ENCODE measurements at places on chromosomes 2 and 18.

- no peak for DNase-seq
Observed at GRCh38 chr2:234714711-234715110, 217.8 kb upstream of the ARL4C start.

DNA sequence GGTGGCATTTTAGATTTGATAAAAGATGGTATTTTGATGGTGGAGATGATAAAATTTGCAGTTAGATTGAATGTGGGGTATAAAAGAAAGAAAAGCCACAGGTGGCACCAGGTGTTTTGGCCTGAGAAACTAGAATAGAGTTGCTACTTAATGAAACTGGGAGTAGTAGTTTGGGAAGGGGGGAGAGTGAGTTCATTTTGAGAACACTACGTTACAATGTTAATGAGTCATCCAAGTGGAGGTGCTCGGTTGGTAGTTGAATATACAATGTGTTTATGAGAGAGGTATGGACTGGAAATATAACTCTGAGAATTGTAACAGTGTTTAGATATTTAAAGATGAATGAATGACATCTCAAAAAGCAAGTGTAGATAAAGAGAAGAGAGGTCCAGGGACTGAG lies 26.4 kb downstream of the EPG5 start:
- DNase-seq = no peak

GRCh38 chr2:113209011-113209645 lies 35.4 kb downstream of the PSD4 start:
- DNase-seq = no peak

DNA sequence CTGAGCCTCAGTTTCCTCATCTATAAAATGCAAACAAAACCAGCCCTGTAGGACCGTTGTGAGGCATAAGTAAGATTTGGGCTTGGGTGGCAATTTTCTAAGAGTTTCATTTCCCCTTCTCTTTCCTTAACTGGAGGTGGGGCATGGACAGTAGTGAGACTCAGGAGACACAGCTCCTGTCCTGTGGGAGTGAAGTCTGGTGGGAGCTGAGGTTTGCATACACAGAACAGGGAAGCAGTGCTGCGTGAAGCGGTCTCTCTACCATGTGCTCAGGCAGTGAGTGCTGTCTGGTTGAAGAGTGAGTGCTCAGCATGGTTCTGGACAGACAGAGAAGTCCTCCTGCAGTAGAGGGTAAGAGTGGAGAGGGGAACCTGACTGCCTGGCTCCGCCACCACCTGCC lies 62.3 kb upstream of the MCFD2 start:
- DNase-seq = no peak

DNA sequence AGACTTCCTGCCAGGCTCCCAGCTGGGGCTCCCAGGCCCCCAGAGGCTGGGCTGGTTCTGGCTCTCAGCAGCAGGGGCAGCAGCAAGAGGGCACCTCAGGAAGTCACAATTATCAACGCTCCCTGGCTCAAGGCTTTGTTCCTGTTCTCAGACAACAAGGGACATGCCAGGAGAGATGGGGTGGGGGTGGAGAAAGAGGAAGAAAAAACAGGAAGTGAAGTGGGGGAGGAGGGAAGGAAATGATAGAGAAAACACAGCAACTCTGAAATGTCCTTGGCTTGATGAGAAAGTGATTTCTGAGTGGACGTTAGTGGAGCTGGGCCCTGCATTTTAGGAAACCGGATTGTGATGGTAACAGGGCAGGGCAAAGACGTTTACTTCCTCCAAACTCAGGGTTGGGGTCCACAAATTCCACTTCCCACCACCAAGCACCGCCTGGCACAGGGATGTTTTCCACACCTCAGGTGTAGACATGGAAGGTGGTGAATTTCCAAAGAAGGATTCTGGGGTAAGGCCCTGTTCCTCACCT lies 40.4 kb downstream of the CYRIA start:
- peak; percentile 67 for DNase-seq

DNA sequence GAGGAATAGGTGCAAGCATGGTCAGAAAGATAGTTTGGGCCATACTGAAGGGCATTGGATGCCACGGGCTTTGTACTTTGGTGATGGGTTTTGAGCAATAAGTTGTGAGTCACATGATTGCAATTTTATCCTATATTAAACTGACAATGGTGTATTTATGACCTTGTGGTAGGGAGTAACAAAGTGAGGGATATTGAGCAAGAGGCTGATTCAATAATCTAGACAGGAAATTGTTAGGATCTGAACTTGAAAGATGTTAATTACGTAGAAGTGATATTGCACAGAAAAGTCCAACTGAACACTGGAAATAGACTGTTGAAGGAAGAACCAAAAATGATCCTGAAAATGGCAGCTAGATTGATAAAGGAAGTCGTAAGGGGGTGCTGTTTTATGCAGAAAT lies 46.6 kb upstream of the TCF4 start:
- peak; percentile 3 for DNase-seq

GRCh38 chr2:33214436-33214835 lies 262.0 kb upstream of the RASGRP3 start:
- peak; percentile 97 for DNase-seq

GRCh38 chr2:45822272-45822630 lies 170.8 kb downstream of the PRKCE start:
- no peak for DNase-seq

- peak; percentile 16 for DNase-seq
Observed at GRCh38 chr2:187826023-187826422, 271.8 kb upstream of the TFPI start.

- DNase-seq = no peak
Observed at GRCh38 chr2:110215091-110215490, 2.7 kb upstream of the MTLN start.

- DNase-seq = no peak
Observed at GRCh38 chr2:235970204-235971040, 197.8 kb downstream of the GBX2 start.

GRCh38 chr2:106965611-106966010 lies 79.6 kb upstream of the ST6GAL2 start:
- no peak for DNase-seq

DNA sequence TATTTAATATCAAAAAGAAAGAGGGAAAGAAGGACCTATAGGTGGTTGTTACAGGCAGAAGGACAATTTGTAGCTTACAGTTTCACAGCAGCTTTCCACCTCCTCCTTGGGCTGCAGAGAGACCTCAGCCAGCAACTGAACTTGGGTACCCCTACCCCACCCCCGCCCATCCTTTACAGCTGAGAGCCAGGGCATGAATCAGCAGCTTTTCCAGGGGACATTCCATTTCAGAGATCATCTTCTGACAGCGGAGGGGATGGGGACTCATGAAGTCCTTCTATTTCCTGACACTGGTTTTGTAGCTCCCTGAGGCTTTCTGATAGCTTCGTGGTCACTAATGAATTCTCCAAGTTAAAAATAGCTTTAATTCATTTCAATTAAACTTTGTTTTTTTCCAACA lies 96.4 kb downstream of the ITGB1BP1 start:
- DNase-seq = peak; percentile 42

DNA sequence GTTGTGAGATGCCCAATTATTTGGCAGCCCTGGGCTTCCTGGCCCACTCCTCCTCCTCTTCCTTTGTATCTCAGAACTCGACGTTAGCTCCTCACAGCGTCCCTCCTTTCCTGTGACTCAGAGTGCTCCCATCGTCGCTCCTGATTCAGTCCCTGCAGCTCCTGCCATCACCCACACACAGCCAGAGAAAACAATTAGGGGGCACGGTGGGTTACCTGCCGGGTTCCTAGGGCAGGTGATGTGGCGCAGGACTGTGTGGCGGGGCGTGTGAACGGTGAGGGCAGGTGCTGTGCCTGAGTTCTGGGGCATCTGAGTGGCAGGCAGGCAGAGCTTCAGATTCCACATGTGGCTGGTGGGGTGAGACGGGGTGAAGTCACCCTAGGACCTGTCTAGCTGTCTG lies 42.6 kb downstream of the GLI2 start:
- DNase-seq = no peak

DNA sequence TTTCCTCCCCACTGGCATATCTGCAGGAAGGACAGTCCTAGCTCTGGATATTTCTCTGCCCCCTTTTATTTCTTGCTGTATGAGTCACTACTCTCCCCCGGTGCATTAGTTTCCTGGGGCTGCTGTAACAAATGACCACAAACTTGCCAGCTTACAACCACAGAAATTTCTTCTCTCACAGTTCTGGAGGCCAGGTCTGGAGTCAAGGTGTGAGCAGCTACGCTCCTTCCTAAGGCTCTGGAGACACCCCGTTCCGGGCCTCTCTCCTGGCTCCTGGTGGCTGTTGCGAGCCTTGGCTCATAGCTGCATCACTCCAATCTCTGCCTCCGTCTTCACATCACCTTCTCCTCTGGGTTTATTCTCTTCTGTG lies 34.1 kb downstream of the PTPRM start:
- peak; percentile 27 for DNase-seq

- DNase-seq = no peak
Observed at GRCh38 chr2:135212757-135213156, 160.7 kb downstream of the RAB3GAP1 start.

DNA sequence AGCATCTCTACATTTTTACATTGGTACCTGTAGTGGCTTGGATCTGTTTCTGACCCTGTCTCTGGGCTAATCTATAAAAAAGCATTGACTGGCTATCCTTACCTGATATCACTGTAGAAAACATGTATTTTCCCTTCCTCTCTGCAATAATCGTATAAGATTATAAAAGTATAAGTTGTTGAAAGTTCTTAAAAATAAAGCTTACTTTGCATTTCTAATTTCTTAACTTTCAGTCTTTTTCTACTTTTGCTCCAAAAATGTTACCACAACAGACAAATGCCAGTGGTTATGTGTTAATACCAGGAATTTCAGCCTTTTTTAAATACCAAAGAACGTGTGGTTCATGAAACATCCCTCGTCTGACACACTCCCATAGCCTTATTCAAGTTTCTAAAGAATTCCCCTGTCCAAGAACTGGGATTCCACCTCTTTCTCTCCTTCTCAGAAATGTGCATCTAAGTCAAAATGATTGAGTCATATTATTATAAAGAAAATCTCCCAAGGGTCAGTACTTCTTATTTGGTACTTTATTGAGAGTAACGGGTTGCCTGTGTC lies 28.5 kb upstream of the ACKR3 start:
- DNase-seq = no peak

- no peak for DNase-seq
Observed at GRCh38 chr2:74528600-74529356, 728 bp downstream of the AUP1 start.

DNA sequence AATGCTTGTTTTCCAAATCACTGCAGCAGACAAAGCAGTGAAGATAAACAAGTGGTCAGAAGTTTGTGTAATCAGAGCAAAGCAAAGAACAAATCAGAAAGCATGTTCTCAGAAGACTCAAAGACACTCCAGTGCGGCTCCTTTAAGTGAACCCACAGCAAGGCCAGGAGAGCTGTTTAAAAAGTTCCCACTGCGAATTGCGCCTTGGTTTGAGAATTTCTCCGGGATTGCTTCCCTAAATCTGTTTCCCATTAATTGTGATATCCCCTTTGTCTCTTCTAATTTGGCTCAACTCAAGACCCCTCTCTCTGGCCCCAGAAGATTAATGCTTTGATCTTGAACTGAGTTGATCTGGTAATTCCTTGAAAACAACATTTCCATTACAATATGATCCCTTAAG lies 122.4 kb upstream of the BCL2L11 start:
- DNase-seq = no peak

- peak; percentile 77 for DNase-seq
Observed at GRCh38 chr2:73239776-73240175, 5.7 kb downstream of the CCT7 start.

DNA sequence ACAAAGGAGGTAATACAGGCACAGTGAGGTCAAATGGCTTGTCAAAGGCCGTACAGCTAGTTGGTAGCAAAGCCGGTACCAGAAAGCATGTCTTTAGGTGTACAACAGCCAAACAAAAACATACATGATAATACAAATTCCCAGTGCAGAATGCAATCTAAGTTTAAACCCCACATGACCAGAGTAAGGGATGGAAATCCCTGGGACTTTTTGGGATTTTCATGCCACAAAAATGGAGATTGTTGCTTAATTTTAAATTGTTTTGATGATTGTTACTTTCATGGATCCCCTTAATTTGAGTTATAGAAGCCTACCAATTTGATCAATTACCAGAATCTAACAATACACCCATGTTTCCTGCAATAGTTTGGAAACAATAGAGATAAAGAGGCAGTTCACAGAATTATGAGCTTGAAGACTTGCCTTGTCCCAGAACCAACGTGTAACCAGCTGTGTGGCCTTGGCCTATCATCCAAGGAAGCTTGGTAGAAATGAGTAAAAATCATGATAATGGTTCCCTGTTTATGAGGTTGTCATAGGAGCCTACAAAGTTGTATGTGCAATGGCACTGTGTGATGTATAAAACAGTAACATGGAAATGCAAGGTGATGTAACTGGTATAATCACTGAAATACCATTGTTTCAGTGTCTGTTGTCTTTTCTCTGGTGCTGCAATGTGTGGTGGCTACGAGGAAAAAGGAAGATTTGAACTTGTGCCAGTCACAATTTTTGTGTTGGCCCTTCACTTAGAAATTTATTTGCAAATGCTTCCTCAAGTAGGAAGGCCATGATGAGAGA lies 85.3 kb downstream of the ZEB2 start:
- DNase-seq = no peak

Data from endothelial cell of umbilical vein (primary cell).